ENCODE measurements at places on chromosomes 3 and 15. TPM values are rescaled to one million over a fixed set of nuclear protein-coding genes. Genes with fewer than 3 reads are reported as not detected.

GRCh38 chr3:118466795-118467330 is 567.8 kb downstream of the IGSF11 start:
- DNase-seq = no peak
- peaks cover 5% of the 10 kb centered on the region for H3K4me1 ChIP-seq
- no peak overlapping the region for H3K27ac ChIP-seq
- H3K4me3 ChIP-seq = no peak overlapping the region
- H3K36me3 ChIP-seq = peaks cover 3% of the 10 kb centered on the region
- H3K27me3 ChIP-seq = no peaks in the 10 kb centered on the region

GRCh38 chr3:120693439-120694171 is 11.6 kb upstream of the HGD start:
- peaks cover 9% of the 10 kb centered on the region for H3K4me1 ChIP-seq
- no peak for DNase-seq
- no peaks in the 10 kb centered on the region for H3K27me3 ChIP-seq
- no peak overlapping the region for H3K4me3 ChIP-seq

GRCh38 chr3:177906126-177906511 is 630.1 kb upstream of the KCNMB2 start:
- H3K36me3 ChIP-seq = peaks cover 4% of the 10 kb centered on the region
- H3K4me3 ChIP-seq = no peak overlapping the region
- no peaks in the 10 kb centered on the region for H3K27me3 ChIP-seq
- DNase-seq = no peak

DNA sequence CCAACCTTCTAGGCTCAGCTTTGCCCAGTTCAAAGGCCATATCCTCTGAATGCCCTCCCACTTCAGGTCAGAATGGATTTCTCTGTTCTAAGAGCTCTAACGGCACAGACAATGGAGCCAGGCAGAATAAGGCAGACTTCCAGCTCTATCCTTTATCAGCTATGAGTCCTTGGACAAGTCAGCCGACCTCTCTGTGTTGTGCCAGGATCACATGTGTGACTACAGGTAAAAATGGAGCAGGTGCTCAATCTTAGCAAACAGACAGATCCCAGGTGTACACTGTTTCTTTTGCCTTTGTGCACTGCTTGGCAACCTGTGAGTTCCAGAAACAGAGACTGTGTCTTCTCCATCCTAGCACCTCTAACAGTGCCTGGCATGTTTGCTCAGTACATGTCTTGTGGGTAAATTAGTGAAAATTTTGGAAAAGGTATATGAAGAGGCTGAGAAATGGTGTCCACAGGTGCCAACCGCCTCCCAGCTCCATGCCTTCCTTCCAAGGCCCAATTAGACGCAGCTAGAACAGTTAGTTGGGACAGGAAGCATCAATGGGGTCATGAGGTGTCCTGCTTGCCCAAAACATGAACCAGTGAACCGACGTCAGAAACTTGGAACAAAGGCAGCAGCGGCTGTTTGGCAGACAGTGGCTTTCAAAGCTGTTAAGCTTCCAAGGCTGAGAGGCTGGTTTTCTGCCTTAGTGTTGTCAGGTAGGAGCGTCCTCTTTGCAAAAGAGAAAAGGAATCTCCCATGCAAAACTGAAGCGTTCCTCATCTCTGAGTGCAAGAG is 28.7 kb downstream of the TLE3 start:
- DNase-seq = no peak
- peaks cover 35% of the 10 kb centered on the region for H3K4me1 ChIP-seq
- H3K4me3 ChIP-seq = no peak overlapping the region

- H3K4me1 ChIP-seq = no peaks in the 10 kb centered on the region
- no peak for DNase-seq
- H3K36me3 ChIP-seq = peaks cover 24% of the 10 kb centered on the region
- H3K27ac ChIP-seq = no peak overlapping the region
These were observed 71.4 kb downstream of the LRRC49 start for GRCh38 chr15:70964058-70964457.

DNA sequence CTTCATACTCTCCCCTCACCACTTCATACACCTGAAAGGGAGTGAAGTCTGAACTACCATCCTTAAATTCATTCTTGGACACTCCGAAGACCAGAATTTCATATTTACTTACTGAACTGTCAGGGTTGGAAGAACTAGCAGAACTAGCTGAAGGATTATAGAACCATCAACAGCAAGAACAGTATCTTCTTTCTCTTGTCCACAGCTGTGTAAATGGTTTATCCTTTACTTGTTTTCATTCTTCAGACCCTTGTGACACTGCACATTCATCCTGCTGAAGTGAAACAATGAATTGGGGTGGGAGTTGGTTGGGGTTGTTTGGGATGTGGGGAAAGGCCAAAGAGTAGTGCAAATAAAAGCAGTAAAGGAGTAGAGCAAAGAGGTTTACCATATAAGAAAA is 350.9 kb downstream of the ZIC1 start:
- H3K4me1 ChIP-seq = peaks cover 17% of the 10 kb centered on the region
- DNase-seq = no peak
- H3K27me3 ChIP-seq = no peaks in the 10 kb centered on the region
- no peak overlapping the region for H3K4me3 ChIP-seq

DNA sequence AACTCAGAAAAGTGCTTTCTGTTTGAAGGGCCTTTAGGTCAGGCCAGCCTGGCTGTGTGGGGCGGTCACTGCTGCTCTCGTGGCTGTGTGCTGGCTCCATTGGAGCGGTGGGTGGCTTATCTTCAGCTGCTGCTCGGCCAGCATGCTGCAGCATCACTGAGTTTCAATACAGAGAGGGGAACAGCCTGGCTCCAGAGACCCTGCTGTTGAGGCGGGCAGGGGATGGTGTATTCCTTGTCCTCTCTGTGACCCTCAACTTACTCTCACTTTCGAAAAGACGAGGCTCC is 248.5 kb upstream of the ONECUT1 start:
- no peak overlapping the region for H3K27ac ChIP-seq
- H3K4me1 ChIP-seq = peaks cover 12% of the 10 kb centered on the region
- DNase-seq = no peak
- no peak overlapping the region for H3K4me3 ChIP-seq
- H3K36me3 ChIP-seq = no peaks in the 10 kb centered on the region

- no peak overlapping the region for H3K27ac ChIP-seq
- DNase-seq = no peak
- H3K4me3 ChIP-seq = no peak overlapping the region
- no peaks in the 10 kb centered on the region for H3K4me1 ChIP-seq
- H3K36me3 ChIP-seq = peaks cover 2% of the 10 kb centered on the region
- no peaks in the 10 kb centered on the region for H3K27me3 ChIP-seq
These were observed 28.9 kb downstream of the CSTA start for GRCh38 chr3:122353893-122354401.

DNA sequence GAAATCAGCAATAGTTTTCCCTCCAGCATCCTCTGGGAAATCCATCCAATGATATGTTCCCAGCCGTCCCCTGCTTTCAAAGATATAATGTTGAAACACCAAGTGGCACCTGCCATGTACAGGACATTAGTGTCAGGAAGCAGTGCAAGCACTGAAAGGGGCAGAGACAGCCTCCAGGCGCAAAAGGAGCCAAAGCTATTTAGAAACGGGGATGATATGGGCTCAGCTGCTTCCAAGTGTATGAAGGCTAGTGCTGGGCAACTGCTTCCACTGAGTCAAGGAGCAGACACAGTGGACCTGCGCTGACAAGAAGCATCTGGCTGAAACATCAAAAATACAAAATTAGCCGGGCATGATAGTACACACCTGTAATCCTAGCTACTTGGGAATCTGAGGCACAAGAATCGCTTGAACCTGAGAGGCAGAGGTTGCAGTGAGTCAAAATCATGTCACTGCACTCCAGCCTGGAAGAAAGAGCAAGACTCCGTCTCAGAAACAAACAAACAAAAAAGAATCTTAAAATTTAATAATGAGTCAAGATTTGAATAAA is 119.7 kb downstream of the AQP9 start:
- no peak overlapping the region for H3K27ac ChIP-seq
- H3K27me3 ChIP-seq = no peaks in the 10 kb centered on the region
- no peak for DNase-seq
- H3K4me3 ChIP-seq = no peak overlapping the region
- H3K4me1 ChIP-seq = no peaks in the 10 kb centered on the region

DNA sequence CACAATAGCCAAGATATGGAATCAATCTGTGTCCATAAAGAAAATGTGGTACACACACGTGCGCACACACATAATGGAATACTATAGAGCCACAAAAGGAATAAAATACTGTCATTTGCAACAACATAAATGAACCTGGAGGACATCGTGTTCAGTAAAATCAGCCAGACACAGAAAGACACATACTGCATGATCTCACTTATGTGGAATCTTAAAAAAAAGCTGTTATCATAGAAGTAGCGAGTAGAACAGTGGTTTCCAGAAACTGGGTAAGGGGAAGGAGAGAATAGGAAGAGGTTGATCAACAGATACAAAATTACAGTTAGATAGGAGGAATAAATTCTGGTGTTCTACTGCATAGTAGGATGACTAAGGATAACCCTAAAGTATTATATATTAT is 11.1 kb downstream of the ATOSA start:
- no peak overlapping the region for H3K27ac ChIP-seq
- H3K4me3 ChIP-seq = no peak overlapping the region
- no peak for DNase-seq
- H3K4me1 ChIP-seq = no peaks in the 10 kb centered on the region
- H3K27me3 ChIP-seq = no peaks in the 10 kb centered on the region

The CCDC14 gene
- 117 TPM for total RNA-seq

The PAQR5 gene
- 0.21 TPM for total RNA-seq

The CELF6 gene
- total RNA-seq = 1.1 TPM

The USF3 gene
- total RNA-seq = 19.7 TPM
